Epithelial cell of alveolus of lung (primary cell): ENCODE measurements at places on chromosomes 11 and 22. TPM values are rescaled to one million over a fixed set of nuclear protein-coding genes. Genes with fewer than 3 reads are reported as not detected.

PRR33 gene
- total RNA-seq, result not detected in 2 replicates

SPI1 gene
- total RNA-seq, result not detected in 2 replicates

BTG4 gene
- total RNA-seq, result 0.13 TPM in 1 of 2 replicates, not detected in the other

WNT11 gene
- 0.91 TPM in 1 of 2 replicates, not detected in the other for total RNA-seq

MYEOV gene
- total RNA-seq, result 1.0 and 3.9 TPM in 2 replicates

KRTAP5-8 gene
- not detected in 2 replicates for total RNA-seq

GALNT18 gene
- total RNA-seq, result 0.96 and 5.7 TPM in 2 replicates

SRRD gene
- 12.7 and 19.9 TPM in 2 replicates for total RNA-seq

ANKK1 gene
- total RNA-seq, result not detected in 2 replicates

PATE4 gene
- total RNA-seq, result not detected in 2 replicates

TSGA10IP gene
- not detected in 2 replicates for total RNA-seq

SERPINH1 gene
- 2,063 and 2,087 TPM in 2 replicates for total RNA-seq

TREH gene
- total RNA-seq, result not detected in 2 replicates

SMPD1 gene
- total RNA-seq, result 59.0 and 71.1 TPM in 2 replicates

POU2AF3 gene
- 0.26 TPM in 1 of 2 replicates, not detected in the other for total RNA-seq

PHRF1 gene
- total RNA-seq, result 17.1 and 30.9 TPM in 2 replicates

TPBGL gene
- not detected in 2 replicates for total RNA-seq

CNTN5 gene
- total RNA-seq, result not detected in 2 replicates

TRAF6 gene
- total RNA-seq, result 7.6 and 9.0 TPM in 2 replicates

GNG3 gene
- not detected in 2 replicates for total RNA-seq
